ENCODE measurements at places on chromosomes 12 and 14.
A peak's percentile ranks its signal among the peaks of the same experiment; 100 is the strongest.

DNA sequence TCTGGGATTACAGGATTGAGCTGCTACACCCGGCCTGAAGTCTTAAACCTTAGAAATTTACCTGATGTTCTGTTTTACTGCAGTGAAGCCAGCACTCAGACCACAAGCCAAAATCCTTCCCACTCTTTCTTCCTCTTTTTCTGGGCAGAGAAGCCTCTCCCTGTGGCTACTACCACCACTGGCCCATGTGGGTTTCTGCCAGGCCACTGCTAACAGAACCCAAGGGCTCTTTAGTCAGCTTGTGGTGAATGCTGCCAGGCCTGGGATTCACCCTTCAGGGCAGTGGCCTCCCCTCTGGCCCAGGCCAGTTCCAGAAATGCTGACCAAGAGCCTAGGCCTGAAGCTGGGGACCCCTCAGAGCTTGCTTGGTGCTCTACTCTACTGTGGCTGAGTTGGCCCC, 35.3 kb downstream of the GAS2L3 start:
- no peak for DNase-seq

GRCh38 chr12:50627491-50627890, 122.7 kb downstream of the DIP2B start:
- no peak for DNase-seq

GRCh38 chr14:100586403-100587085, 673 bp downstream of the BEGAIN start:
- no peak for DNase-seq

GRCh38 chr12:24902511-24903328, 46.2 kb downstream of the BCAT1 start:
- DNase-seq, result peak; percentile 81

GRCh38 chr14:105860615-105861580, 334.5 kb downstream of the TMEM121 start:
- peak; percentile 29 for DNase-seq

DNA sequence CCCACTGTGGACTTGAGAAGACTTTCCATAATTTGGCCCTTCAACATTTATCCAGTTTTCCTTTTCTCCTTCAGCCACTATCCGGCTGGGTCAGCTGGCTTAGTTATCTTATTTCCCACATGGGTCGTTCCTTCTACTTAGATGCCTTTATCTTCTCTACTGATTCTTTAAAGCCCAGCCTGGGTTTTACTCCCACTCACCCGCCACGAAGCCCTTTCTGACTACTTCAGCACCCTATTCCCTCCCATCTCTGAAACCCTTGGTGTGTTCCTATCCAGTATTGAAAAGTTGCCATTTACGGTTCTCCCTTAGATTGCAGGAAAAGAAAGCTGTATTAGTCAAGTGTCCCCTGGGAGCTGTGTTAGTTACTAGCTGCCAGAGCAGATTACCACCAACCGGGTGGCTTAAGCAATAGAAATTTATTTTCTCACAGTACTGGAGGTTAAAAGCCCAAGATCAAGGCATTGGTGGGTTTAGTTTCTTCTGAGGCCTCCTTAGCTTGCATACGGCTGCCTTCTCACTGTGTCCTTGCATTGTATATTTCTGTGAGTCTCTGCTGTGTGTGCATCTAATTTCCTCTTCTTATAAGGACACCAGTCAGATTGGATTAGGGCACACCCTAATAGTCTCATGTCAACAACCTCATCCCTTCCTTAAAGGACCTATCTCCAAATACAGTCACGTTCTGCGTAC, 105.5 kb downstream of the GPATCH2L start:
- no peak for DNase-seq

DNA sequence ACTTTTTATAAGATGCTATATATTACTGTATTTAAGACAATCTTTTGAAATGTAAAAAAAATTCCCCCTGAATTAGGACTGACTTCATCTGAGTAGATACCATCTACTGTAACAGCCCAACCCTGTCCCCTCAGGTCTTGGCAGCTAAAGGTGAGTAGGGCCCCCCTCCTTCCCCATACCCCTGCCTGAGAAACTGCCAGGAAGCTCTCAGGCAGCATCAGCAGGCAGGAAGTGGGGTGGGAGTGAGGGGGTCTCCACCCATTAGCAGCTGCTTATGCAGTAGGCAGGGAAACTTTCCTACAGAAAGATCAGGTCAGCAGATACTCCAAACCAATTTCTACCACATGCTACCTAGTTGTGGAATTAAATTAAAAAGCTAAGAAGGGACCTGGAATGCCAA, 62.5 kb downstream of the PAX9 start:
- DNase-seq, result no peak

GRCh38 chr12:12817616-12818015, 4.5 kb downstream of the DDX47 start:
- no peak for DNase-seq

- no peak for DNase-seq
Measured at GRCh38 chr12:18171571-18171970, 81.6 kb upstream of the RERGL start.

DNA sequence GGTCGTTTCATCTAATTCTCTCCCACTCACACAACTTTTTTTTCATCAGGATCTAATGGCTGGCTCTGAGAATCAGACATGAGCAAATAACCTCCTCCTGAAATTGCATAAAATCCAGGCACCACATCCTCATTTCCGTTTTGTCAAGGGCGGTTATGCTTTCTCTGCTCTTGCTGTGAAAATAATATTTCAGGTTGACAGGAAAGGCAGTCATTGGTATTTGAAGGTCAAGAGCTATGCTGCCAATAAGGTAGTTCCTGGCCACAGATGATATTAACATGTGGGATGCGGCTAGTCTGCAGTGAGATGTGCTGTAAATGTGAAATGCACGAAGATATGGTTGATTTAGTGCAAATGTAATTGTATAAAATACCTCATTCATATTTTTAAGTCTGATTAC, 870.2 kb upstream of the TMEM132C start:
- no peak for DNase-seq

DNA sequence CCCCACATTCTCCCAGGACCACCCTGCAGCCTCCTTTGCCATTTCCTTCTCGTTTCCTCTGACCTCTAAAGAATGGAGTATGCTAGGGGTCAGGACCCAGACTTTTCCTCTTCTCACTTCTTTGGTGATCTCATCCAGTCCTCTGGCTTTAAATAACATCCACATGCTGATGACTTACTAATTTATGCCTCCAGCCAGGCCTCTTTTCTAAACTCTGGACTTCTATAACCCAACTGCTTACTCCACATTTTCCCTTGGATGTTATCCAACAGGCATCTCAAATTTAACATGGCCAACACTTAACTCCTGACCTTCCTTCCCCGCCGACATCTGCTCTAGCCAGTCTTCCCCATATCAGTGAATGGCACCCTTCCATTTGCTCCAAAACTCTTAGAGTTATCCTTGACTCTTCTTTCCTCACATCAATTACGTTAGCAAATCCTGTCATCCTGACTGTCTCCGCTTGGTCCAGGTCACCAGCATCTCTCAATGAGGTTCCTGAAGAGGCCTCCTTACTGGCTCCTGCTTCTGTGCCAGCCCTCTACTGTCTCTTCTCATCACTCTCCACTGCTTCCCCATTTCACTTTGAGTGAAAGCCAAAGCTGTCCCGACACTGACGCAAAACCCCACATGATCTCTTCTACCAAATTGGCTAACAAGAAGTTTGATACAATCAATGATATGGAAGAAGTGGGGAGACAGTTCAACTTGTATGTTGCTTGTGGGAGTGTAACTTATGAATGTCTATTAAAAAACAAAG, 42.7 kb downstream of the TMBIM6 start:
- no peak for DNase-seq

Measured in activated CD8-positive, alpha-beta memory T cell treated with anti-CD3 and anti-CD28 coated beads, Interleukin-2, amount 10 ng/mL, durations not matched to agents 7 days and 5 days (primary cell).